Pancreas (tissue), 10 donors: ENCODE measurements at places on chromosomes 2 and 18.

GRCh38 chr18:46293742-46294181 is 189.6 kb downstream of the HAUS1 start:
- no peak for DNase-seq

GRCh38 chr2:63764630-63765029 is 77.1 kb upstream of the UGP2 start:
- no peak for DNase-seq

DNA sequence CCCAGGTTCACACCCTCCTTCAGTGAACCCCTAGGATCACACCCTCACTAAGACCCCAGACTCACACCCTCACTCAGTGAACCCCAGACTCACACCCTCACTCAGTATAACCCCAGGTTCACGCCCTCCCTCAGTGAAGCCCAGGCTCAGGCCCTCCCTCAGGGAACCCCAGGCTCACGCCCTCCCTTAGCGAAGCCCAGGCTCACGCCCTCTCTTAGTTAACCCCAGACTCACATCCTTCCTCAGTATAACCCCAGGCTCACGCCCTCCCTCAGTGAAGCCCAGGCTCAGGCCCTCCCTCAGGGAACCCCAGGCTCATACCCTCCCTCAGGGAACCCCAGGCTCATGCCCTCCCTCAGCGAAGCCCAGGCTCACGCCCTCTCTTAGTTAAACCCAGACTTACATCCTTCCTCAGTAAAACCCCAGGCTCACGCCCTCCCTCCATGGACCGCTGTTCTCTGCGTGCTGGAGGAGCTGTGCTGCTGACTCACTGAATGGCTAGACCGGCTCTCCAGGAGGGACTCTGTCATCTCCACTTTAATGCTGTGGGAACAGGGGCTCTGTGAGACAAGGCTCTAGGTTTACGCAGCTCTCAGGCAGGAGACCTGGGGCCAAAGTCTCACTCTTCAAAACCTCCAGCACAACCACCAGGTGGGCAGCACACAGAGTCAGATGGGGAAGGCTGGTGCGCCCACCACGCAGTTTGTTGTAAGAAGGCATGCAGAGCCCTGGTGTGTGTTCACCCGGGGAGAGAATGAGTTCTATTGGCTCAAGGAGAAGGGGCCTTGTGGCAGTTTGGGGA is 506.9 kb upstream of the MYT1L start:
- DNase-seq: no peak

DNA sequence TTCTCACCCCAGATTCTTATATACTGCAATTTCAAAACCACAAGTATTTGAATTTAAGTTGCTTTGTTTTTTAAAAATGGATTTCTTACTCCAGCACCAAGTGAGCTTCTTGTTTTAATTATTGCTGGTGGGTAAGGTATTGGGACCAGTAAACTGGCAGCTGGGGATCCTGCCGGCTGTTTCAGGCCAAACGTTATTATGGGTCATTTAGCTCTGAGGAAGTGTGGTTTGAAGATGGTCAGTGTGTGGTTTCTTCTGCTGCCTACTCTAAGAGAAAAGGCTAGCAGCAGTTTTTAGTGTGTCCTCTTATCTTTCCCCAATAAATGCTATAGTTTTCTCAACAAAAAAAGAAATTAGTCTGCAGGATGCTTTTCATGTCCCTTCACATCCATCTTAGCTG is 30.6 kb downstream of the CFAP221 start:
- no peak for DNase-seq

DNA sequence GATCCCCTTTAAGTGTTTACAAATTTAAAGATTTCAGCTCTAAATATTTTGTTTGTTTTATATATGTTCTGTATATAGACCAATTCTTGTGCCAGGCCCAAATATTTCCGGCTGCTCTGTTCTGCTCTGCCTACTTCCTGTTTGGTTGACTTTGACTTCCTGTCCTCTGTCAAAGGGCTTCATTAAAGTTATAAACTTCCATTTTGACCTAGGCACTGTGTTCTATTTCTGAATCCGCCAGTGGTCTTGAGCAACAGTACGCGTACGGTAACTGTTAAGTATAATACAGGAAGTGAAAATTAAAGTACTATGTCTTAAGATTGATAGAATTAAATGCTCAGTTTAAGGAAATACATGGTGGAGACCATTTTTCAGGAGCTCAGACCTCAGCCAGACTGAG is 13.5 kb upstream of the REL start:
- no peak for DNase-seq

DNA sequence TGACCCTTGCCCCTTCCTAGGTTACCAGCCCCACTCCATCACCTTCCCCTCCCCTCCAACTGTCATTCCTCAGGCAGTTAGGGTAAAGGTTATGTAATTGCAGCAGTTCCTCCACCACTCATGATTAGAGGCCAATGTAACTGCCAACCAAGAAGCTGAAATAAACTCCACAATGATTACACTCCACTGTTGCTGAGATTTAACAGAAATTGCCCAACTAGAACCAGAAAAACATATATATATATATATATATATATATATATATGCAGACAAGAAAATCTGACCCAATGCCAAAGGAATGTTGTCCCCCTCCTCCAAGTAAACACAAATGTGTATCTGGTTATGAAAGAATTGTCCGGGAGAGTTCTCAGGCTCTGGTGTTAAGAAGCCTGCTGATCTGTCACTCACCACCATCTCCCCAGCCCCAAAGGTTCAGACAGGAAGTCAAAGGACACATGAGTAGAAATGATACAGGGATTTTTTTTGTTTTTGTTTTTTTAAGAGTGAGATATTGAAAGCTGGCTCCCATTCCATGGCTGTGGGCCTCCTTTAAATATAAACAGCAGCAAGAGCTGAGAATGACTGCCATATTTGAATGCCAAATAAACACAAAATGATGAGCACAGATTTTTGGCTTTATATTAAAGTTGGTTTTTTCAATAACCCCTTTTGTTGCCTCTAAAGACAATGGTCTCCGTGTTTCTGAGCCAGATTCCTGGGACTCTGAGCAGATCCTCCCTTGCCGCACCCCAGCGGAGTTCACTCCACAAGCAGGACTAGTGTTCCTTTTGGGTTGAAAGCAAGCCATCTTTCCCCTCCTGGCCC is 127.2 kb upstream of the MAPRE2 start:
- no peak for DNase-seq

DNA sequence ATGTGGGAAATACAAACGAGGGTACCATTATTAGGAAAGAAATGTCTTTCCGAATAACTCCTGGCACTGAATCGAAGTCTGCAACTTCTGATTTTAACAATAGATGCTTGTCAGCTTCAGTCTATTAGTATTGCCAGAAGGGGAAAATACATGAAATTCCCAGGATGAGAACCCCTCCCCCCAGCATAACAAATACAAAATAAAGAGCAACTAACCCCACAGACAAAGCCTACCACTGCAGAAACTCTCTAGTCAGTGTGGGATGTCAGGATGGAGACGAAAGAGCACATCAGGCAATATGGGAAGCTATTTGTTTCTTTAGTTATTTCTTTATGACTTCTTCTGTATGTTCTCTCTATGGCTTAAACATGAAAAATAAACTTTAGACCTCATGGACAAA is 365.0 kb upstream of the CDH2 start:
- DNase-seq: no peak

DNA sequence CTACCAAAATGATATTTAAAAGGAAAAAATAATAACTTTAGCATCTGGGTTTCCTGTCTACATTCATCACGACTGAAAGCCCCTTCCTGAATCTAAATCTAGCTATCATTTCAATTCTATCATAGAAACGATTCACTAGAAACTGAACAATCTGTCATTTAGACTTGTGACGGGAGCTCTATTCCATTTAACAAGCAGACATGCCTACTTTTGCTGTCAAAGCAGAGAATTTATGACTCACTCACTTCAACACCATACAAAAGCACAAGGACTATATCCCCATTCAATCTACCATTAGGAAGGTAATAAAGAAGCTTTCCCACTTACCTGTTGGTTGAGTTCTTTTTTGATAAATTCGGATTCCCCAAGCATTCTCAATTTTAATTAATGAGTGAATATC is 1072.3 kb downstream of the LRP1B start:
- DNase-seq: no peak

DNA sequence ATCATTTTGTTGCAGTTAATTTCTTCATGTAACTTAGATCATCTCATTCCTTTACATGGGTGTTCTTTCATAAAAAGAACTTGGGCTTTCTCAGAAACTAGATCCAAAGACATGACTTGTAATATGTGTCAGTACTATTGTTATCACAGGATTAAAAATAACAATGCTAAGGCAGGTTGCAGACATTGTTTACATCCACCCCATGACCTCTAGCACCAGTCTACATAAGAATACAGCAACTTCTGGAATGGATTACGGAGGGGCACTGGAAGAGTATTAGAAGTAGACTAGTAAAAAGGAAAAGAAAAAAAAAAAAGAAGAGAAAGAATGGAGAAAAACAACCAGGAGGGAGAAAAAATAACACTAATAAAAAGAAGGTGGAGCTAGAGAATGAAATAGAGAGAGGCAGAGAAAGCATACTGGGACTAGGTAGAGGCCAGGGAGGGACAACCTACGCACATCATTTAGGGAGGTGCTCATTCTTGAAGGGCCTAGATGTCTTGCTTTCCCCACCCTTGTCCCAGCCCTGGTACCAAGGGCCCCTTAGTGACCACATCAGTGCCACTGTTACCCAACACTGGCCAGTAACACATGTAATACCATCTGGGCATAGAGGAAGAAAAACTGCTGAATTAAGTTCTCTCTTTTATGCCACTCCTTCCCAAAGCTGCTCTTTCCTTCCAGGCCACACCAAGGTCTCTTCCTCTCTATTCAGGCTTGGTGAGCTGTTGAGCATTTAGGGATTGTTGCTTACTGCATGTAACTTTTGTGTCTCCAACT is 70.6 kb upstream of the KLF7 start:
- DNase-seq: no peak

DNA sequence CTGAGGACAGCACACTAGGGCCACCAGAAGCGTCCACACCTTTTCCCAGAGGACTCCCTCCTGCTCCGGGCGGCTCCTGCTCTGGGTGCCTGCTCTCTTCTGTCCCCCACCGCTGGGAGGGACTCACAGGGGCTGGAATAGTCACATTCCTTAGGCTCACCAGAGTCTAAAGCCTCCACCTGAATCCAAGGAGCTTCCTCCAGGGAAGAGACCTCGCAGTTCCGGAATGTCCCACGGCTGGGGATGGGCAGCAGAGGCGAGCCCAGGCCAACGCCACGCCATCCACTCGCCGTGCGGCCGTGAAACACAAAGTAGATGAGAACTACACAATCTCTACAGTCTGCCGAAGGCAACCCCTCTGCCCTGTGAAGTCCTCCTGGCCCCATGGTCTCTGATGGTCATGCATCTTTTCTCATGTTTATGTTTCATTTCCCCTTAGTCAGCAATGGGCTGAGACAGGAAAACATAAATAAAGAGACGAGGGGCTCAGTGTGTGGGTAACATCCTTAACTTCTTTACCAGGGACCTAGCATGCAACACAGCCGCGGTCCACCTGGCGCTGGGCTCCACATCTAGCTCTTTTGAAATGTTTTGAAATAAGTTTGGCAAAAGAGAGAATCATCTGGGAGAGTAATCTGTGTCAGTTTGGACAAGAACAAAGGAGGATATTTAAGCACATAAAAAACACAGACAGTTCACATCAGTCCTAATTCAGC is 98.4 kb downstream of the PXDN start:
- DNase-seq: peak; percentile 32

GRCh38 chr2:196914867-196915460 is 11.5 kb downstream of the PGAP1 start:
- no peak for DNase-seq

GRCh38 chr2:42859006-42859552 is 66.7 kb upstream of the HAAO start:
- DNase-seq: peak; percentile 38

- no peak for DNase-seq
Observed at GRCh38 chr2:152280780-152281179, 54.2 kb upstream of the FMNL2 start.

- no peak for DNase-seq
Observed at GRCh38 chr2:152483276-152484063, 148.5 kb downstream of the FMNL2 start.

GRCh38 chr2:23569761-23570365 is 184.9 kb downstream of the KLHL29 start:
- DNase-seq: no peak

- DNase-seq: no peak
Observed at GRCh38 chr2:79369127-79369526, 143.7 kb upstream of the CTNNA2 start.

DNA sequence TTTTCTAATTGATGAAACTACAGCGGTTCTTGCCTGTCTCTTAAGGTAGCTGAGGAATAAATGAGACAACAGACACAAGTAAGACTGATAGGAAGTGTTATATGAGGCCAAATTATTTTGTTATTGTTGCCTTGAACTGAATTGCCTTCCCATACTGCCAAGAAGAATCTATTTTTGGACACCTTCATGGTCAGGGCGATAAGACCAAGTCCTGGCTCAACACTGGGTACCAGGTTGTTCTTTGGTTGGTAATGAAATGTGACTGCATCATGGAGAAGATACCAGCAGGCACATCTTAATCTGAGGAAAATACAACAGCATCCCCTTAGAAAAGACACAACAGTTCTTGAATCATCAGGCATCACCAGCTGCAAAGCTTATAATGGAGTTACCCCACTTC is 23.7 kb downstream of the MSGN1 start:
- DNase-seq: no peak

GRCh38 chr18:67766930-67767329 is 250.4 kb upstream of the DSEL start:
- no peak for DNase-seq

DNA sequence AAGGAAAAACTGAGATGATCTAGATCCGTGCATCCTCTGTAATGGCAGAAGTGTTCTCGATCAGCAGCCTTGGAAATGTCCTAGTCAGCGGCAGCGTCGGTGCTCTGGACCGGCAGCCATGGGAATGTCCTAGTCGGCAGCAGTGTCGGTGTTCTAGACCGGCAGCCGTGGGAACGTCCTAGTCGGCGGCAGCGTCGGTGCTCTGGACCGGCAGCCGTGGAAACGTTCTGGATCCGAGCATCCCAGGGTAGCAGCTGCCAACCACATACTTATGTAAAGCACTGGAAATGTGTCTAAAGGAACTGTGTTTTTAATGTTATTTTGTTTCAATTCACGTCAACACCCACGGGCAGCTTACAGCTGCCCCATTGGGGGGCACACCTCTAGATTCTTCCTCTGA is 58.7 kb downstream of the GBX2 start:
- DNase-seq: no peak

GRCh38 chr18:75799449-75800330 is 372.2 kb upstream of the SMIM21 start:
- DNase-seq: no peak

DNA sequence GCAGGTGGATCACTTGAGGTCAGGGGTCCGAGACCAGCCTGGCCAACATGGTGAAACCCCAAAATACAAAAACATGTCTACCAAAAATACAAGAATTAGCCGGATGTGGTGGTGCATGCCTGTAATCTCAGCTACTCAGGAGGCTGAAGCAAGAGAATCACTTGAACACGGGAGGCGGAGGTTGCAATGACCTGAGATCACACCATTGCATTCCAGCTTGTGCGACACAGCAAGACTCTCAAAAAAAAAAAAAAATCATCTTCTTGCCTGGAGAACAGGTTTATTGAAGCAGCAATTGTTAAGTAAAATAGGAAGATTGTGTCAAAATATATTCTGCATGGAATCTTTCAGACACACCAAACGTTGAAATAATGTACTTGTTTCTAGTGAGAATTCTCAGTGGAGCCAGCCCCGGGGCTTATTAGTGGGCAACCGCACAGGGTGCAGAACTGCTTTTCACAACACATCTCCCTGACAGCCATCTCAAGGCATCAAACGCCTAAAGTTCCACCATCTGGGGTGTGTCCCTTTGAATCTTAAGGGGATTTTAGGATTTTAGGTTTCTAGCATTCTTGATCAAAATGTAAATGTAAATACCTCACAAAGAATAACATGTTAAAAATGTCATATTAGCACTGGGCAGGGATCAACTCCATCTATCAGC is 28.6 kb upstream of the PPP4R1 start:
- DNase-seq: no peak
